H1 (cell line): ENCODE measurements at places on chromosomes 6 and 20. TPM values are rescaled to one million over a fixed set of nuclear protein-coding genes. Genes with fewer than 3 reads are reported as not detected.

RGS17 gene
- total RNA-seq, result 10.7 and 12.2 TPM in 2 replicates

DNA sequence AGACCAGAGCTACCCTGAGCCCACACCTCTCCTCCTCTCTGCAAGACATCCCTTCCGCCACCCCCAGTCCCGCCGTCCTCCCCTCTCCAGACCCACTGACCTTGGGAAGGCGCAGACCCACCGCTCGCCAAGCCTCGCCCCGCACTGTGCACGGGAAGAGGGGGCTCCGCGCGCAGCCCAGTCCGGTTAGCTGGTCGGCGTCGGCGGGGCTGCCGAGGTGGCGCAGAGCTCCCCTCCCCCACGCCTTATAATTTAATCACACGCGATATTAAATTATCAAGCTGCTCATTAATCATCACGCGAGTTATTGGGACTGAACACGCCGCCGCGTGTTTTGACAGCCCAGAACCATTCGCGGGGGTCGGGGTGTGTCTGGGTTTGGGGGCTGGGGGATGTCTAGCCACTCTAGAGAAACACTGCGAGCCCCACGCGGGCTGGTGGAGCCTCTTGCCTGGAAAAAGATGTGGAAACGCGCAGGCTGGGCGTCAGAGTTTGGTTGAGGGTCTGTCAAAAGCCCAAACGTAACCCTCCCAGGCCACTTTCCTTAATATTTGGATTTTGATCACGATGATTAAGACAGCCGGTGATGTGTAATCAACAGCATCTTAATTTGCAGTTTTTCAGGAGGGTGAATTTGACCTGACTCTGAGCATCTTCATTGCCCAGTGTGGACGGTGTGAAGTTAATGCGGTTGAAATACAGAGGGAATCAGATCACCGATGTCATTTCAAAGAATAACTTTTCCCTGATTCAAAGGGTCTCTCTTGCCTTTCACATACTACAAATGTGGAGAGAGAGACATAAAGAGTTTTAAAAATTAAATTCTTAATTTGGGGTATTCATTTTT is at the start of gene LINC00237:
LINC00237 (minus strand) TSS at position 188 of the 847 bp plus-strand sequence.
- no peak for DNase-seq
- peak within 1 kb of the TSS; percentile 44 for H3K4me3 ChIP-seq
- no peak within 1 kb of the TSS for H3K27ac ChIP-seq
- no peaks in the 10 kb centered on the region for H3K36me3 ChIP-seq
- peaks cover 74% of the 10 kb centered on the region for H3K27me3 ChIP-seq
- peaks cover 12% of the 10 kb centered on the region for H3K4me1 ChIP-seq

MROH8 gene
- total RNA-seq, result 0.48 and 0.50 TPM in 2 replicates

MPC1 gene
- total RNA-seq, result 12.6 and 15.5 TPM in 2 replicates

- no peaks in the 10 kb centered on the region; the same call in 1 of the 2 replicates for H3K4me1 ChIP-seq
- no peaks in the 10 kb centered on the region for H3K36me3 ChIP-seq
- H3K27ac ChIP-seq, result no peak overlapping the region
- DNase-seq, result no peak
- H3K27me3 ChIP-seq, result no peaks in the 10 kb centered on the region
These were observed 99.5 kb upstream of the SUPT3H start for GRCh38 chr6:45477278-45477677.

PGBD1 gene
- 7.6 and 9.2 TPM in 2 replicates for total RNA-seq

GRCh38 chr6:55088902-55089301 is 85.4 kb upstream of the HCRTR2 start:
- DNase-seq, result no peak
- H3K36me3 ChIP-seq, result no peaks in the 10 kb centered on the region
- no peak overlapping the region for H3K4me3 ChIP-seq

- no peak for DNase-seq
- no peak overlapping the region for H3K4me3 ChIP-seq
- H3K27ac ChIP-seq, result no peak overlapping the region
- no peaks in the 10 kb centered on the region for H3K27me3 ChIP-seq
These were observed 365.8 kb upstream of the JARID2 start for GRCh38 chr6:14880052-14880451.

DNA sequence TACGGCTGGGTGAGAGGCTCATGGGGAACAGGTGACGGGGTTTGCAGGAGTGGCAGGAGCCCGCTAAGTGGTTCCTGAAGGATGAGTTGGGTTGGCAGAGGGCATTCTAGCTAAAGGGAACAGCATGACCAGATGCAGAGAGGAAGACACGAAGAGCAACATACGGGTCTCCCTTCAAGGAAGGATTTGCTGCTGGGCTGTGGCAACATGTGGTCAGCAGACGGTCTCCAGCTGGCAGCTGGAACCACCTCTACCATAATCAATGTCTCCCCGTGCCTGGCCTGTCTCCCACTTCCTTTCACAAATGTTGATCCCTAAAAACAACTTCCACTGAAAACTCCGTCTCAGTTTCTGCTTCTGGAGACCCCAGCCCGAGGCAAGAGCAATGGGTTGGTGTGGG is 80.6 kb upstream of the SULF2 start:
- H3K27me3 ChIP-seq, result no peaks in the 10 kb centered on the region
- DNase-seq, result no peak
- H3K27ac ChIP-seq, result no peak overlapping the region

VWA7 gene
- 1.5 and 2.1 TPM in 2 replicates for total RNA-seq

BANF2 gene
- total RNA-seq, result not detected in 2 replicates

DNA sequence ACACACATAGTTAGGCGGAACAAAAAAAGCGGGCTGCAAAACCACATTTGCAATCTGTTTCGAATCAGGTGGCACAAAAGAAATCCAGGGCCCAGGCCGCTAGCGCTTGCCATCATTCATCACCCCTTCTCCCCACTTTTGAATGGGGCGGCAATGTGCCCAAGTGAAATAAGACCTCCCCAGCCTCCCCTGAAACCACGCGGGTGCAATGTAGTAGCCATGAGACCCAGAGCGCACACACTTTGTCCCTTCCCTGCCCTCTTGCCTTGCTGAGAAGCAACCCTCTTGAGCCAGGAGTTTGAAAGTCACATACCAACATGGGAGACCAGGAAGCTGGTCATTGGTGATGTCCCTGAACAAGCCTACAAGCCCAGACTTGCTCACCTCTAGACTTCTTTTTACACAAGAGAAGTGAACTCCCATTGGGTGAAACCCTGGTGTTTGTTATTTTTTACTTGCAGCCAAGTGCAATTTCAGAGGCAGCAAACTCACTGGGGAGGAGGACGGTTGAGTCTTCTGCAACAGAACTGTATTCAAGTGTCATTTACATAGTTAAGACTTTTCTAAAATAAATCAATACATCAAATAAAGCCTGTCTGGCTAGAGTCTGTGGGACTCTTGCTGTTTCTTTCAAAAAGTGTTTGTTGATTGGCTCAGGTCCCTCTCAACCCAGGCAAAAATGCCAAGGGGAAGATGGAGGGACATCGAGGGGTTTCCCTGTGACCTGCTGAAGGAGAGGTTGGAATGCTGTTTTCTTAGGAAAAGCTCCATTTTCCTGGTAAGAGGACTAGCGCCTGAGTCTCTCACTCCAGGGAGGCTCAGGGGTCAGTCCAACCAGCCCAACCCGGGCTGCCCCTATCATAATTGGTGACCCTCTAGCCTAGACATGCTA is 138.1 kb upstream of the PTPN1 start:
- H3K27me3 ChIP-seq, result no peaks in the 10 kb centered on the region
- H3K4me1 ChIP-seq, result no peaks in the 10 kb centered on the region
- no peak for DNase-seq
- H3K36me3 ChIP-seq, result no peaks in the 10 kb centered on the region

GRCh38 chr6:155216312-155217046 is 47.3 kb upstream of the CLDN20 start:
- no peak for DNase-seq
- H3K36me3 ChIP-seq, result peaks cover 5% of the 10 kb centered on the region; the same call in 1 of the 2 replicates
- no peak overlapping the region for H3K4me3 ChIP-seq

DNA sequence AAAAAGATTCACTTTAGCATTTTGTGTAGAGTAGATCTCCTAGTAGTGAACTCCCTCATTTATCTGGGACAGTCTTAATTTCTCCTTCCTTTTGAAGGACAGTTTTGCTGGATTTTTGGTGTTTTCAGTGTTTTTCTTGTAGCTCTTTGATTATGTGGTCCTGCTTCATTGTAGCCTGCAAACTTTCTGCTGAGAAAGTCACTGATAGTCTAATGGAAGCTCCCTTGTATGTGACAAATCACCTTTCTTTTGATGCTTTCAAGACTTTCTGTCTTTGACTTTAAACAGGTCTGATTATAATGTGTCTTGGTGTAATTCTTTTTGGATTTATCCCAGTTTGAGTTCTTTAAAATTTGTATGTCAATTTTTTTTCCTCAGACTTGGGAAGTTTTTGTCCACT is 86.1 kb downstream of the FAM83B start:
- H3K4me1 ChIP-seq, result no peaks in the 10 kb centered on the region
- no peak for DNase-seq
- no peak overlapping the region for H3K27ac ChIP-seq
- no peak overlapping the region for H3K4me3 ChIP-seq
- H3K27me3 ChIP-seq, result no peaks in the 10 kb centered on the region

DNA sequence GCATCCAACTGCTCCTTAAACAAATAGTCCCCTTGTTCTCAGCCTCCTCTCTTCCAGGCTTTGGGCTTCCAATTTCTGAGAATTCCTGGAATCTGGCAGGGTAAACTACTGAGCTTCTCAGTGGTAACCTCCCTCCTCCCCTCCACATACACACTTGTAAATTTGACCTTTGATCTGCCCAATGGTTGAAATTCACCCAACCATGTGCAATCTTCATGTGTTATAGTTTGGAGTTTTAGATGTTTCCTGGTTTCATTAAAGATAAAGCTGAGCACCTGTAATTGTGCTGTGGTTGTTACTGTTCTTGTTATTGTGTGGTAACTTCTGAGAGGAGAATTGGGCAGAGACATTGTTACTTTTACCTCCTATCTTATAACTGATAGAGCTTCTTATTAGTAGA is 328.4 kb downstream of the TPBG start:
- H3K4me3 ChIP-seq, result no peak overlapping the region
- H3K27me3 ChIP-seq, result no peaks in the 10 kb centered on the region
- no peaks in the 10 kb centered on the region for H3K4me1 ChIP-seq
- no peaks in the 10 kb centered on the region for H3K36me3 ChIP-seq
- DNase-seq, result no peak

- no peaks in the 10 kb centered on the region for H3K27me3 ChIP-seq
- H3K4me1 ChIP-seq, result no peaks in the 10 kb centered on the region
- no peak overlapping the region for H3K27ac ChIP-seq
- H3K4me3 ChIP-seq, result no peak overlapping the region
These were observed 3.9 kb downstream of the ZBP1 start for GRCh38 chr20:57616143-57616951.

DNA sequence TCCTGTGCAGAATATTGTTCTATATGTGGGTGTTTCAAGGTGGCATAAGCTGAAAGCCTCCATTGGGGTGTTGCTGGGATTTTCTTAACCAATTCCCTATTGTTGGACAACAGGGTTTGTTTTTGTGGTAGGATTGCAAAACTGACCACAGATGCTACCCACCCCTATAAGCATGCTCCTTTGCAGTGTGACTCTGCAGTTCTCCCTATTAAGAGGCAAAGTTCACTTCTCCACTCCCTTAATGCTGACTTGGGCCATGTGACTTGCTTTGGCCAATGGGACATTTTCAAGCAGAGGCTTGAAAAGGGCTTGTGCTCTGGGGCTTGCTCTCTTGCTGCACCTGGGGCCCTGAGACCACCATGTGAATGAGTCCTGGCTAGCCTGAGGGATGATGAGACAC is 8.5 kb upstream of the ANGPT4 start:
- no peak for DNase-seq
- no peaks in the 10 kb centered on the region for H3K27me3 ChIP-seq
- no peak overlapping the region for H3K27ac ChIP-seq
- no peak overlapping the region for H3K4me3 ChIP-seq
- no peaks in the 10 kb centered on the region for H3K4me1 ChIP-seq
- no peaks in the 10 kb centered on the region for H3K36me3 ChIP-seq

SNX9 gene
- total RNA-seq, result 23.1 and 23.2 TPM in 2 replicates

DNA sequence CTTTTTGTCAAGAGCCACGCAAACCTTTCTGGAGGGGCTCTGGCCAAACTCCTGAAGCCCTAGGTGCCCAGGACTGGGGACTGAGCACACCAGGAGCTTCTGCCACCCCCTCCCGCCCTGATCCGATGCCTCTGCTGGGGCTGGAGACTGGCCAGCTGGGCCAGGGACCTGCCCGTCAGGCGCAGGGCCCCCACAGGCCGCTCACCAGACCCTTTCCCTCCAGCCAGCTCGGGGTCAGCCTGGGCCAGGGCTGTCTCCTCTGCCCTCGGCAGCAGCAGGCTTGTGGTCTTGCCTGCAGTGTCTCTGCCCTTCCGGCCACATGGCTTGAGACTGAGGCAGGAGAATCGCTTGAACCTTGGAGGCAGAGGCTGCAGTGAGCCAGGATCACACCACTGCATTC is 14.6 kb downstream of the RTEL1 start:
- H3K27ac ChIP-seq, result no peak overlapping the region
- no peaks in the 10 kb centered on the region for H3K4me1 ChIP-seq
- no peaks in the 10 kb centered on the region for H3K27me3 ChIP-seq
- peaks cover 12% of the 10 kb centered on the region for H3K36me3 ChIP-seq

DNA sequence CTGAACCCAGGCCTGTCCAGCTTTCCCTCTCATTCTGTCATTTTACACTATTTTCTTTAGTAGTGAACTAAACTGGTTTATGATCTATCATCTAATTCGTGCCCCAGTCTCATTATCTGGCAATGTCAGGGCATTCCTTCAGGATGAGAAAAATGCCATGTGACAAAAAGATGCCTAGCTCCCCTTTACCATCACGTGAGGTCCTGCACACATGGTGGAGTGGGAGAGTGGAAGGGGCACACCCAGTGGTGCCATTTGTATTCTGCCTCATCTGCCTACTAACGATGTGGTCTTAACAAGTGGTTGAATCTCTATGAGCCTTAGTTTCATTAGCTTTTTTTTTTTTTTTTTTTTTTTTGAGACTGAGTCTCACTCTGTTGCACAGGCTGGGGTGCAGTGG is 41.2 kb downstream of the CDC5L start:
- DNase-seq, result no peak
- H3K36me3 ChIP-seq, result peaks cover 10% of the 10 kb centered on the region
- no peak overlapping the region for H3K27ac ChIP-seq
- no peaks in the 10 kb centered on the region for H3K4me1 ChIP-seq

DNA sequence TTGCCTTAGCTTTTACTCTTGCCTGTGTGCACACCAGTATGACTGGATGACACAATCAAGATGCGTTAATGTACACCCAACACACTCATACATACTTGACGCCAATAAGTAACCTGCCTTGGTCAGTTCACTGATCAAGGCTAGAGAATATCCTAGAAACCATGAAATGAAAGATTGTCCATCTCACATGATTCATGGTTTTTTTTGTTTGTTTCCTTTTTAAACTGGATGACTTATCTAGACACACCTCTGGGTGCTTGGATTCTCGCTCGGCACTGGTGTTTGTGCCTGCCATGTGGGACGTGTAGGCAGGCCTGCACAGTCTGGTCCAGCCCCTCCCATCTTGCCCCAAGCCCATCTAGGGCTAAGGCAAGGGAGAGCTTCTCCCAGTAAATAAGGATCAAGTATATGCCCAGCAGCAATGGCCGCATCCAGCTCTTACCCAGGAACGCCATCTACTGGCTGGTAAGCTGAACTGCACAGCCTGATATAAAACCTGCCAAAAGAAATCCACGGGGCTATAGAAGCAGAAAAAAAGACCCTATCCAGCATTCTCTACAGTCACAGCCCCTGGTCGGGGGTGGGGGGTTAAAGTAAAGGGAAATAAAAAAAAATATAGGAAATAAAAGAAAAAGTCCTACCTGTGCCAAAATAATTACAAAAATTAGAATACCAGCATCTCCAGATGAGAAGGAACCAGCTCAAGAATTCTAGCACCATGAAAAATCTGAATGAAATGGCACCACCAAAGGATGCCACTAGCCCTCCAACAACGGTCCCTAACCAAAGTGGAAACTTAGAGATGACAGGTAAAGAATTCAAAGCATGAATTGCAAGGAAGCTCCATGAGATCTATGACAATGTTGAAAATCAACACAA is 73.3 kb downstream of the OTOR start:
- H3K27ac ChIP-seq, result no peak overlapping the region
- no peaks in the 10 kb centered on the region for H3K27me3 ChIP-seq
- no peaks in the 10 kb centered on the region for H3K4me1 ChIP-seq
- H3K4me3 ChIP-seq, result no peak overlapping the region

ADGRF5 gene
- 0.06 TPM in 1 of 2 replicates, not detected in the other for total RNA-seq
